ENCODE measurements at places on chromosomes 11 and 22. TPM values are rescaled to one million over a fixed set of nuclear protein-coding genes. Genes with fewer than 3 reads are reported as not detected.
A peak's percentile ranks its signal among the peaks of the same experiment; 100 is the strongest.

DNA sequence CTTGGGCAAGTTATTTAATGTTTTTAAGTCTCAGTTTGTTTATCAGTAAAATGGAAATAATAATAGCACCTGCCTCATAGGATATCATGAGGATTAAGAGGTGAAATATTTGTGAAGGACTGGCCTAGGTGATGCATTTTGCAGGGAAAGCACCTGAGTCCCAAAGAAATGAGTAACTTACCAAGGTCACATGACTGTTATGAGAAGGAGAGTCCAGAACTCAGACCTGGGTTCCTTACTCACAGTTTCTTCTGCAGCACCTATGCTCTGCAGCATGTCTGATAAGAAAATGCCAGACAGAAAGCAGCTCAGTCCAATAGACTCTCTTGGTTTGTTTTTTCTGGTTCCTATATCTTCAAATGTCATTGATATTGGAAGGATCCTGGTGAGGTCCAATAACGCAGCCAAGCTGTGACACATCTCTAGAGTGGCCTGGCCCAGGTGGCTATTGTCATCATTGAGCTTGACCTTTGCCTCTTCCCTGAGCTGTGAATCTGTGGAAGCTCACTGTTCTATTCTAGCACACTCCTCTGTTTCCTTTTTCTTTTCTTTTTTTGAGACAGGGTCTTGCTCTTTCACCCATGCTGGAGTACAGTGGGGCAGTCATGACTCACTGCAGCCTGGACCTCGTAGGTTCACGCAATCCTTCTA, 174.7 kb upstream of the NAV2 start:
- peaks cover 18% of the 10 kb centered on the region for H3K4me1 ChIP-seq
- H3K27me3 ChIP-seq, result peaks cover 14% of the 10 kb centered on the region
- no peak overlapping the region for H3K4me3 ChIP-seq
- H3K36me3 ChIP-seq, result no peaks in the 10 kb centered on the region
- no peak for DNase-seq

Gene PLEKHA7
- total RNA-seq, result 20.3 TPM

Gene OR5D16
- total RNA-seq, result not detected

Gene LSP1
- not detected for total RNA-seq

GRCh38 chr11:33779849-33780528, 5.7 kb upstream of the FBXO3 start:
- peaks cover 16% of the 10 kb centered on the region for H3K27me3 ChIP-seq
- H3K4me1 ChIP-seq, result peaks cover 31% of the 10 kb centered on the region
- no peak overlapping the region for H3K27ac ChIP-seq
- H3K36me3 ChIP-seq, result no peaks in the 10 kb centered on the region
- DNase-seq, result no peak

DNA sequence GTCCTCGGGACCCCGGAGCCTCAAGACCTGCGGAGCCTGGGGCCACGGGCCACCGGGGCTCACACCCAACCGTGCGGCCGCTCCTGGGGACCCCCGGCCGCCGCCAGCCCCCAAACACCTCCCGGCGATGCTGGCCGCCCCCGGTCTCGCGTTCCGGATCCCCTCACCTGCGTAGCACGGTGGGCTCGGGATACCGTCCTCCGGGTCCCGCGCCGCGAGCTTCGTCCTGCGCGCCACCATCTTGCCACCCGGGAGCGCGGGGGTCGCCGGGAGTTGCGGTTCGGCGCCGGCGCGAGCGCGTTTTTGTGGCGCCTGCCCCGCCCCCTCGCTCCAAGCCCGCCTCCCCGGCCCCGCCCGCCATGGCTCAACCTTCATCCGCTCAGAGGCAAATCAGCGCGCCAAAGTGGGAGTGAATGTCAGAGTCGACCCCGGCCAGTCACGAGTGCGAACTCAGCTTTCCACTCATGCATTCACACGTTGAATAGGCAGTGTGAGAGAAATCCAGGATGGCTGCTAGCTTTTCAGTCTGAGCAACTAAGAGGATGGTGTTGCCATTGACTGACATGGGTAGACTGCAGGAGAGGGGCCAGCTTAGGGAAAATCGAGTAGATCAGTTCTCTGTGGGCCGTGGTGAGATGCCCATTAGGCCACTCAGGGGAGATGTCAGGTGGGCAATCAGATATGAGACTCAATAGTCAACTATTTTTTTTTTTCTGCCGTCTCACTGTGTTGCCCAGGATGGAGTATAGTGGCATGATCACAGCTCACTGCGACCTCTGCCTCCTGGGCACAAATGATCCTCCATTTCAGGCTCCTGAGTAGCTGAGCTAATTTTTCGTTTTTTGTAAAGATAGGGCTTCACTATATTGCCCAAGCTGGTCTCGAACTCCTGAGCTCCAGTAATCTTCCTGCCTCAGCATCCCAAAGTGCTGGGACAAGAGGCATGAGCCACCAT, 28.3 kb downstream of the SERHL2 start:
- peak overlapping the region; percentile 76 for H3K4me3 ChIP-seq
- H3K27ac ChIP-seq, result no peak overlapping the region
- H3K4me1 ChIP-seq, result no peaks in the 10 kb centered on the region
- peak; percentile 87 for DNase-seq

Gene CFAP300
- 15.2 TPM for total RNA-seq

Gene CARNS1
- 0.52 TPM for total RNA-seq

- H3K27me3 ChIP-seq, result no peaks in the 10 kb centered on the region
- H3K4me1 ChIP-seq, result no peaks in the 10 kb centered on the region
- no peak for DNase-seq
- no peak overlapping the region for H3K4me3 ChIP-seq
Measured at GRCh38 chr11:40314327-40314726, 1145.1 kb downstream of the LRRC4C start.

GRCh38 chr11:109847621-109848020, 245.6 kb upstream of the ZC3H12C start:
- no peaks in the 10 kb centered on the region for H3K4me1 ChIP-seq
- H3K27me3 ChIP-seq, result no peaks in the 10 kb centered on the region
- H3K27ac ChIP-seq, result no peak overlapping the region
- H3K36me3 ChIP-seq, result no peaks in the 10 kb centered on the region

Gene OR52N4
- total RNA-seq, result 0.12 TPM

Gene KCNQ1
- 0.99 TPM for total RNA-seq

- H3K27me3 ChIP-seq, result no peaks in the 10 kb centered on the region
- no peaks in the 10 kb centered on the region for H3K36me3 ChIP-seq
- DNase-seq, result no peak
- H3K4me1 ChIP-seq, result no peaks in the 10 kb centered on the region
Measured at GRCh38 chr11:109789901-109790300, 303.3 kb upstream of the ZC3H12C start.

Gene ELMOD1
- not detected for total RNA-seq

DNA sequence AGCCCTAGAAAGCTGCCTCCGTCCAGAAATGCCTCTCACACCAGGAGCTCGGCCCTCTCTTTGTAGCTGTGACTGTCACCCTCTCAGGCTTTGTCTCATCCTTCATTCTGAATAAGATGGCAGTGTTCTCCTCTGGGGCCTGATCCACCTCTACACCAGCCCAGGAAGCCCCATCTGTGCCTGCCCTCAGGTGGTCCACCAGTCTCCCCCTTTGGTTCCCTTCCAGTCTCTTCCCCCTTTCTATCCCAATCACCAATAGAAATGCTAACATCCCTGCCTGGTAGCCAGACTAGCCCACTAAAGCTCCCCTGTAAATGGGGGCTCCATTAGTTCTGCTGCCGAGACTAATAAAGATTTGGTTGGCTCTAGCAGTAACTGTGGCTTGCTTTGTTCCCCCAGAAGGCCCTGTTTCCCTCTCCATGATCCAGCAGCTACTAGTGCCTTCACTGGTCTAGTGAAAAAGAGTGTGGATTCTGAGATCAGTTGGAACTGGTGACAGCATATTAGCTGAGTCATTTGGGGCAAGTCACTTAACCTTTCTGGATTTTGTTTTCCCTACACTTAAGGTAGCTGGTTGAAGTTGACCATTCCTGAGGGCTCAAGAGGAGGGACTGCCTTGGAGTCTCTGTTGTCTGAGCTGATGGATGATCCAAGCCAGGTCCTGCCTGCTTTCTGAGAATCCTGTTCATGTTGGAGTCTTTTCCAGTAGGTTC, 16.2 kb downstream of the PLEKHB1 start:
- no peak overlapping the region for H3K27ac ChIP-seq
- no peaks in the 10 kb centered on the region for H3K36me3 ChIP-seq
- no peaks in the 10 kb centered on the region for H3K4me1 ChIP-seq
- H3K4me3 ChIP-seq, result no peak overlapping the region
- peaks cover 7% of the 10 kb centered on the region for H3K27me3 ChIP-seq
- DNase-seq, result no peak

Gene XBP1
- 73.9 TPM for total RNA-seq

Gene OR6T1
- not detected for total RNA-seq

All from neural progenitor cell (in vitro differentiated cells).